T-cell (primary cell): ENCODE measurements at places on chromosomes 3 and 15. TPM values are rescaled to one million over a fixed set of nuclear protein-coding genes. Genes with fewer than 3 reads are reported as not detected.

- DNase-seq = no peak
Measured at GRCh38 chr3:174938102-174938501, 79.0 kb downstream of the NAALADL2 start.

DNA sequence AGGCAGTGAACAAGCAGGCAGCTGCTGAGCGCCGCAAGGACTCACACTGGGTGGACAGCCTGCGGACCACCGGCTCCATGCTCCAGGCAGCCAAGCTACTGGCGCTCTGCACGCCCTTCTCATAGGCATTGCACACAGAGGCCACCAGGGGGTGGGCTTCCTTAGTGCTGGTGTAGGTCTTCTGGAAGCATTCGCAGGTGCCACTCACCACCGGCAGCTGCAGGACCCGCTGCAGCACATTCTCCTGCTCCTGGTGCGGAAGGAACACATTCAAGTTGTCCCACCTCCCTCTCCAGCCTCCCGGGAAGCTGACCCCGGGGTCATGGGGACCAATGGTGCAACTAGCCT is 6.0 kb downstream of the PLIN1 start:
- no peak for DNase-seq

Gene AGBL1
- not detected for total RNA-seq

DNA sequence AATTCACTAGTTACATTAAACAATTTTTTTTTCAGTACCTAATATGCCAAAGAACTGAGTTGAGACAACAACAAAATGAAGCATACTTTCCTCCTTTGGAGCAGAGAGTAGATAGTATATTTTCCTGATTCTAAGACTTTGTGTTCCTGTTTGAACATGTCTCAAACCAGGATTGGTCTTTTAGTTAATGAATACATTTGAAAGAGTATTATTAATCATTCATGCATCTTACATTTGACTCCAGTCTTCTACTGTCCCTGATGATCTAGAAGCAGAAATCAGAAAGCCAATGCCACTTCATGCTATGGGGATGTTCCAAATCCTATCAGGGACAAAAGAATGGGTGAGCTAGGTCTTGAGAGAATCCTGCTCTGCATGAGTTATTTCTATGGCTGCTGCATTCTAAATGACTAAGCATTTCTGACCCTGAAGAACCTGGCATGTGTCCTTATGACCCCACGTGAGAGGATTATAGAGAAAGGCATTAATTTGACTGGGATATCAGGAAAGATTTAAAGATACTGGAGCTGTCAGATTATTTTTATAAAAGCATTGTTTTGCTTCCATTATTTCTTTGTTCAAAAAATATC is 32.9 kb upstream of the MBNL1 start:
- DNase-seq = no peak

DNA sequence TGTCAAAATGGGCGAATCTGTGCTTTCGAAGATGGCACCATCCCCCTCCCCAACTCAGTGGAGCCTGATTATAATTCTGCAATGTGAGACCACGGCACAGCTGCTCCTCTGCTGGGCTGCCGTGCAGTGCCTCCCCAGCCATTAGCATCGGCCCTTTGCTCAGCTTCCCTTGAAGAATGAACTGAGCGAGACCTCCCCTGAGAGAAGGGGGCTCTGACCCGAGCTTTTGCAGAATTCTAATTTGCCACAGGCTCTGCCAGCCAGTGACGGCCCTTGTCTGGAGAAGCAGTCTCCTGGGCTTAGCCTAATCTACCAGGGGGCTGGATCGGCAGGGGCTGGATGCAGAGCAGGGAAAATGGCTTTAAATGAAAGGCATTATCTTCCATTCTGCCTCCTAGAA is 57.2 kb downstream of the GLDN start:
- DNase-seq = no peak

- no peak for DNase-seq
Measured at GRCh38 chr3:115246461-115247020, 99.5 kb upstream of the ZBTB20 start.

DNA sequence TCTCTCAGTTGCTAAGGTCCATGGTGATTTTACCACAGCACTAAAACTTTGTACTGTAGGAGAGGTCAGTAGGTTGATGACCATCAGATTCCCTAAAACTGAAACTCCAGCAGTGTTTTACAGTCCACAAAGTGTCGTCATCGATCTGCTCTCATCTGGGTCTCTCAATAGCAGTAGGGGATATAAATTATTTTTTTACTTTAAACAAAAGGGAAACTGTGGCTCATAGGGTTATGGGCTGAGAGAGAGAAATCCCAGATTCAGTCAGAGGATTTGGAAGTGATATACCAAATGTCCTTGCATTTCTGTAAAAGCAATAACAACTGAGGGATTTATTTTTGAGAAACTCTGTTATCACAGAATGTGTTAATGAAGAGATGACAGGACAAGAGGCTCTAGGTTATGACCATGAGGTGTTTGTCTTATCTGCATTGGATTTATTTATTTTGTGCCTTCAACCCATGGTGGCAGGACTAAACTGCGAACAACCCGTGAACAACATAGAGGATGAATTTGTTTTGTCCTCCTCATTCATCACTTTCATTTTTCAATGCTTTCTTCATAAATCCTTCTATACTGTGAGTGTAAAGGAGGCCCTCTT is 869.7 kb downstream of the OTOL1 start:
- DNase-seq = no peak

Gene IL5RA
- total RNA-seq = 0.60 TPM

DNA sequence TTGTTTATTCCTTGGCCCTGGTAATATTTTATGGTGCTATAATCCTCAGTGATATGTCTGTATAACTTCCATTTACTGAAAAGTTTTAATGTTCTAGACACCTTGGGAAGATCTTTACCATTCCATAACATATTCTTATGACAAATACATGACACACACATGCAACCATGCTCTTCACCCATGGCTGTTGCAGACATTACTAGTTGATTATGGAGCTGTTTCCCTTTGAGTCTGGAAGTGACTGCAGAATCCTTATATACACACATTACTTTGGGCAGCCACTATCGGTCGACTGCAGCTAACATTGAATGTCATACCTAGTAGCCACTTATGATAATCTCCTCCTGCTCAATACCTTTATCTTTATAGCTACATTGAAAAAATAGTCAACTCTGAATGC is 243.1 kb upstream of the ADAMTS9 start:
- no peak for DNase-seq

DNA sequence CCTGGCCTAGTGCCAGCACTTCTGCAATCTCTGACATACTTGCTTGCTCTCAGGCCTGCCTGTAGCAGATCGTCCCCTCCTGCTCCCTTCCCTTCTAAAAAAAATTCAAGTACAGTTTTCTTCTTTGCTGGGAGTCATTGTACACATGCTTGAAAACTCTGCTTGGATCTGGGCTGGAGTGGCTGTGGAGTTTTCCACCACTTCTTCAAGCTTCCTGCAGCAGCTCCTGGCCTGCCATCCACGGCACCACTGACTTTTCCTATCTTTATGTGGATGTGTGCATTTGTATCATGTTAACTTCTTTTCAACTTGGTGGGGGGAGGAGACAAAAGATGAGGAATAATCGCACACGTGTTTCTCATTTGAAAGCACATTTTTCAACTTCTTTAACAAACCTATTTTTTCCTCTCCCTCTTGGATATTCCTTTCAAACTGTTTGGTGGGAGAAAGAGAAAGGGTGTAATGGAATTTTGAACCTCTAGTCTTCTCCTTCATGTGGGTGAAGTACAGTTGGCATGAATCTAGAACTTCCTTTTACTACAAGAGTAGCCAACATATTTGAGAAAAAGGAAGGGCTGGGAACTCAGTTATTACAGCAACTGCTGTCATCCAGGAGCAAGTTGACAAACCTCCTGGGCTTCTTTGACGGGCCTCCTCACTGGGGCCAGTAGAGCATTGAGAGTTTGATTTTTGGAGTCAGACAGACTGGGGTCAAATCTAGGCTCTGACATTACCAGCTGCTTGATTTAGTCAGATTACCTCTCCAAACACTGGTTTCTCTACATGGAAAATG is 61.2 kb upstream of the LRTM1 start:
- DNase-seq = no peak

Gene CPA3
- 0.33 TPM for total RNA-seq

Gene HDC
- total RNA-seq = not detected

GRCh38 chr3:113660896-113661295 is 35.5 kb downstream of the USF3 start:
- DNase-seq = no peak

GRCh38 chr3:3200632-3201212 is 21.2 kb upstream of the CRBN start:
- no peak for DNase-seq
